Islet precursor cell (in vitro differentiated cells): ENCODE measurements at places on chromosomes 5 and 9.
A peak's percentile ranks its signal among the peaks of the same experiment; 100 is the strongest.

- no peak for DNase-seq
Observed at GRCh38 chr9:121711281-121711680, 59.8 kb downstream of the DAB2IP start.

DNA sequence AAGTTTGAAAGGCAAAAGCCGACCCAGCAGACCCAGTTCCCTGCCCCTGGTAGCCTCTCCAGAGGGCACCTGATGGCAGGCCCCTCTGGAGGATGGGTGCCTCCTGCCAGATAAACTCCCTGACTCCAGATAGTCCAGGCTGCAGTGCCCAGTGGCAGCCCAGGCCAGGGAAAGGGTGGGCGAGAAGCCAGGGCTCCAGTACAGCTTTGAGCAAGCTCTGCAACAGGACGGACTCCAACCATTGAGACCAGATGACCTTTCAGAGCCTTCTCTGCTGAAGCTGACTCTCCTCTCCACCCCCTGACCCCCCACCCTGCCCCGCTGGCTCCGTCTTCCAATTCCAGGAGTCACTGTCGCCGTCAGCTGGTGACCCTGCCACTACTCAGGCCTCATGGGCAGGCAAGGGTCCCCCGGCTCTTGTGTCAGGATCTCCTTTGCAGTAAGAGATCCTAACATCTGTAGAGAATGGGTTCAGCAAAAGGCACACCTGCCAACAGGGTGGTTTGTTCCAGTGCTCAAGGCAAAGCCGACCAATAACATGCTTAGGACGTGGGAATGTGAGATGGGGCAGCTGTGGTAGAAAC lies 15.5 kb upstream of the FCN1 start:
- no peak for DNase-seq

GRCh38 chr9:124202447-124202971 lies 55.2 kb upstream of the NEK6 start:
- DNase-seq: peak; percentile 69

- peak; percentile 95 for DNase-seq
Observed at GRCh38 chr9:129852579-129852978, 17.3 kb downstream of the USP20 start.

DNA sequence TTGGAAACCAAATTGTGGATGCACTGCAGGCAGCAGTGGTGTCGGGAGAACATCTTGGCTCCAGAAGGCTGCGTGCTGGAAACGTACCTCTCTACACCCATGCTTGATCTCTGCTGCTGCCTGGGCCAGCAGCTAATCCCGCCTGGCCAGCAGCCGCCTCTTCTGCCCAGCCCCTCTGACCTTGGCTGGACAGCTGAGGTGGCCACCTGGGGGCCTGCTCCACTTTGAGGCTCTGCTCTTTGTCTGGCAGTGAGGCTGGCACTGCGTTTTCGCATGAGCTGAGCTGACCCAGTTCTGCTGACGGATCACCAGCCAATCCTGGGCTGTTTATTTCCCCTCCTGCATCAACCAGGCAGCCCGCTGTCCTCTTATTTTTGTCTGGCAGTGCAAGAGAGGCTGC lies 154.9 kb downstream of the TENT4A start:
- no peak for DNase-seq

GRCh38 chr5:74375271-74375670 lies 265.3 kb downstream of the ENC1 start:
- DNase-seq: no peak

- no peak for DNase-seq
Observed at GRCh38 chr9:71183251-71183650, 61.8 kb upstream of the TRPM3 start.

- DNase-seq: no peak
Observed at GRCh38 chr9:130912932-130913598, 16.5 kb upstream of the QRFP start.
